A549 (cell line): ENCODE measurements at places on chromosomes 16 and 17.

DNA sequence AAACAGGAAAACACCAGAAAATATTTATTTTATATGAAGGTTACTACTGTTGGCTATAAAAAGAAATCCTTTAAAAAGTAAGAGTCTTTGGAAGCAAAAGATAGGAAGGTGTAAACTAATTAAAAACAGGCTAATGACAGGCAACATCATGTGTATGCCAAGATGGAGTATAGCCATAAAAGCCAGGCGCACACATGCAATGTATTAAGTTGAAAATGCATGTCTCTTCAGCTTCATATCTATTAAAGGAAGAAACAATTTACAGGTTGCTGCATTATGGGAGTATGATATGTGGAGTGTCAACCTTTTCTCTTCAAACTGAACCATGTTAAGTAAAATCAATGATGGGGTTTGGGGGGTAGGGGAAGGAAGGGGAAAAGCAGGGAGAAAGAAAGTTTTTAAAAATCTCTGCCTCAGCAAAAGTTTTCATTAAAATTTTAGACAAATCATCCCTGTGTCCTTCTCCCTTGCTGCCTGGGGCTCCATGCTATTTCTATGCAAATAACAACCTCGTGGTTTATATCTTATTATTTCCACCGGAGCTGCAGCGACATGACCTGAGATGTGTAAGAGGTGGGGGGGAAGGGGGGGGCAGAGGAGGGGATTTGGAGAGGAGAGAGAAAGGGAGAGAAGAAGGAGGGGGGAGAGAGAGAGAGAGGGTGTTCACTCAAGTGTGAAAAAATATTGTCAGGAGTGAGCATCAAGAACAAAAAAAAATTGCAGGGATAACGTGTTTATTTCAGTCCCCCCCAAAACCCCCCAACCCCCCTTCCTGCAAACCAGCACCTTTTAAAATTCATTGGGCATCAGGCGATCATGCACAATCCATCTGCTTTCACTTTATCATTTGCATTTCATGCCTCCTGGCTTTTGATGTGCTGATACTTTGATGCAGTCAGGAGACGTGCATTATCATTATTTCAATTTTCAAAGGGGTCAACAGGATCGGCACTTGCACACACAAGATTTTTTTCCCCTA, 197.6 kb downstream of the AATF start:
- DNase-seq, result no peak

DNA sequence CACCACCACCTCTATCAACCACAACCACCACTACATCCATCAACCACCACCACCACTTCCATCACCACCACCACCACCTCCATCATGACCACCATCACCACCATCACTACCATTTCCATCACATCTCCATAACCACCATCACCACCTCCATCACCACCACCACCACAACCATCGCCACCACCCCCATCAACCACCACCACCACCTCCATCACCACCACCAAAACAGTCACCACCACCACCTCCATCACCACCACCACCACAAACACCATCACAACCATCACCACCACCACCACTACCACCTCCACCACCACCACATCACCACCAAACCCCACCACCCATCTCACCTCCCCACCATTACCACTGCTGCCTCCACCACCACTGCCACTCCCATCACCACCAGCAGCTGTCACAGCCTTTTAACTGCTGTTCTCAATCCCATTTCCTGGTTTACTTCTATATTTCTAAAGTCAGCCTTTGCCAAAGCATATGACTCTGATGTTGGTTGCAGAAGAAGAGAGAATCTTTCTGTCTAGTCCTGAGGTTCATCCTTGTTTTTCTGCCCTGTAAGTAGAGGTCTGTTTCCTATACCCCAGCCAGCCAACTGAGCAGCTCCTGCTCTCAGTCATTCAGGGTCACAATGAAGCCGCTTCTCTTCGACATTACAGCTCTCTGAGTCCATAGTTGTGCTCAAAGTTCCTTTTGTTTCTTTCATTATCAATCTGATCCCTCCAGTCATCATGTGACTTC, 14.0 kb downstream of the MARCHF10 start:
- no peak for DNase-seq

- DNase-seq, result no peak
These were observed 4.7 kb upstream of the PIPOX start for GRCh38 chr17:29038085-29038795.

DNA sequence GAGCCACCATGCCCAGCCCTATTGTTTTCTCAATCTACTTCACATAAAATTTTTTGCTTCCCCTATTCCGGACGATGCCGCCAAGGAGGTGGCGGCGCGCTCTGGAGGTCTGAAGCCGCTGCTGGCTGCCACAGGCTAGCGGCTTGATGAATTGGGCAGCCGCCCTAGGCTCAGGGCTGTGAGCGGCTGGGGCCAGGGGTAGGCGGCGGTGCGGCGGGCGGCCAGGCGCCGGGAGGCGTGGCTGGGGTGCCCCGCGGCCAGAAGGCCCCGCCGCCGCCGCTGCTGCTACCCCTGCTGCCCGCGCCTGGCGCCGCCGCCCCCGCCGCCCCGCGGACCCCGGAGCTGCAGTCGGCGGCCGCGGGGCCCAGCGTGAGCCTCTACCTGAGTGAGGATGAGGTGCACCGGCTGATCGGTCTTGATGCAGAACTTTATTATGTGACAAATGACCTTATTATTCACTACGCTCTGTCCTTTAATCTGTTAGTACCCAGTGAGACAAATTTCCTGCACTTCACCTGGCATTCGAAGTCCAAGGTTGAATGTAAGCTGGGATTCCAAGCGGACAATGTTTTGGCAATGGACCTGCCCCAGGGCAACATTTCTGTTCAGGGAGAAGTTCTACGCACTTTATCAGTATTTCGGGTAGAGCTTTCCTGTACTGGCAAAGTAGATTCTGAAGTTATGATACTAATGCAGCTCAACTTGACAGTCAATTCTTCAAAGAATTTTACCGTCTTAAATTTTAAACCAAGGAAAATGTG, 41.7 kb downstream of the ANKFY1 start:
- DNase-seq, result no peak

DNA sequence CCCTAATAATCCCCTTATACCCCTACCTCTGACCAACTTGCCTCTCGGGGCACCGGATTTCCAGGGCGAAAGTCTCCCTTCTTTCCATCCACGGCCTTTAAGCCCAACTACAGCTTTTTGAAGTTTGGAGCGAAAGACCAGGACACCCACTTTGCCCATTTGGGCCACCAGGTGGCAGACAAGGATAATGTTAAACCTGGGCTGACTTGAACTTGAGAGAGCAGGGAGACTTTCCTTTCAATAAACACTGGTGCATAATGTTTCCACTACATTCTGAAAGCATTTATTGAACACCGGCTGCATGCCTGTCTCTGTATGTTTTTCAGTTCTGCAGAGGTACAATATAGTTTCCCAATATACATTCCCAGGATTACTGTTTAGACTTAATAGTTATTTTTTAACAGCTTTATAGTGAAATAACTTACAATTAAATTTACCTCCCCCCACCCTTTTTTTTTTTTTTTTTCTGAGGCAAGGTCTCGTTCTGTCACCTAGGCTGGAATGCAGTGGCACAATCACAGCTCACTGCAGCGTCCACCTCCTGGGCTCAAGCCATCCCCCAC, 6.9 kb upstream of the CES3 start:
- DNase-seq, result peak; percentile 81

- peak; percentile 41 for DNase-seq
These were observed 147.4 kb upstream of the TBX2 start for GRCh38 chr17:61251939-61252865.

- no peak for DNase-seq
These were observed 213.4 kb upstream of the GSE1 start for GRCh38 chr16:85399583-85400284.

DNA sequence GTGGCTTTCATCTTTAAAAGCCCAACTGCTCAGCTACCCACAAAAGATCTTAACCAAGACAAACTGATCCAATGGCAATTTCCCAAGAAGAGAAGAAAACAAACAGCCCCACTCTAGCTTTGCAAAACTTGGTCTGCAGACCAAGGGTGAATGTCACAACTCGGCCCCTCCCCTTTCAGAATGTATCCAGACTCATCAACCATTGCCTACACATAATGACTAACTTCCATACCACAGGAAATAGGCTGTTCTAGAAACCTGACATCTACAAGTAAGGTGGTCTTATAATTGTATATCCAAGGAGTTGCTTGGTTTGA, 16.0 kb downstream of the DCUN1D3 start:
- no peak for DNase-seq

DNA sequence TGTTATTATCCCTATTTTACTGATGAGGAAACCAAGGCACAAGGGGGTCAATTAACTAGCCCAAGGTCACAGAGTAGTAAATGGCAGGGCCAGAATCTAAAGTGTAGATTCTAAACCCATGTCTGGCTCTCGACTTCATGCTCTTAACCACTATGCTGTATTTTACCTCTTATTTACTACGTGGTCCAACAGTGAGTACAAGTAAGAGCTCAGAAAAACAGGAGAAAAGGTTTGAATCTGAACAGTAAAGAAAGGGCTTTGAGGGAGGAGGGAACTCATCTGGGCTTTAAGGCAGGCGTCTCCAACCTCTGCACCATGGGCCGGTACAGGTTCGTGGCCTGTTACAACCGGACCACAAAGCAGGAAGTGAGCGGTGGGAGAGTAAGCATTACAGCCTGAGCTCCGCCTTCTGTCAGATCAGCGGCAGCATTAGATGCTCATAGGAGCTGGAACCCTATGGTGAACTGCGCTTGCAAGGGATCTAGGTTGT, 62.9 kb downstream of the SMURF2 start:
- DNase-seq, result no peak

GRCh38 chr17:7437950-7438614, 1.2 kb upstream of the FGF11 start:
- no peak for DNase-seq

GRCh38 chr16:74252329-74252728, 44.3 kb upstream of the PSMD7 start:
- no peak for DNase-seq

- no peak for DNase-seq
These were observed 1.3 kb downstream of the ZNF750 start for GRCh38 chr17:82838386-82839063.

DNA sequence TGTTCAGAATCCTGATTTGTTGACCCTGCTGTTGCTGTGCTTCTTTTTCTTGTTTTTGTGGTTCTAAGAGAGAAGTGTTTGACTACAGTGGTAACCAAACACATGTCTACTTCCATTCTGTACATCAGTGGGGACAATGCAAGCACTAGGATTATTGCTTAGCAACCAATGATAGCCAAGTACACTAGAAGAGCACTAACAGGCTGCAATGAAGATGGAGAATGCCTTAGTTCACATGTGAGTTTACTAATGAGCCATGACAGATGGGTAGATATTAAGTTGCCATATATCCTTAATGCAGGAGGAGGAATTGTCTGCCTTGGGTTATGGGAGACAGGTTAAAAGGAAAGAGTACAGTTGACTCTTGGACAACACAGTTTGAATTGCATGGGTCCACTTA, 8.3 kb downstream of the EFCAB5 start:
- DNase-seq, result no peak

DNA sequence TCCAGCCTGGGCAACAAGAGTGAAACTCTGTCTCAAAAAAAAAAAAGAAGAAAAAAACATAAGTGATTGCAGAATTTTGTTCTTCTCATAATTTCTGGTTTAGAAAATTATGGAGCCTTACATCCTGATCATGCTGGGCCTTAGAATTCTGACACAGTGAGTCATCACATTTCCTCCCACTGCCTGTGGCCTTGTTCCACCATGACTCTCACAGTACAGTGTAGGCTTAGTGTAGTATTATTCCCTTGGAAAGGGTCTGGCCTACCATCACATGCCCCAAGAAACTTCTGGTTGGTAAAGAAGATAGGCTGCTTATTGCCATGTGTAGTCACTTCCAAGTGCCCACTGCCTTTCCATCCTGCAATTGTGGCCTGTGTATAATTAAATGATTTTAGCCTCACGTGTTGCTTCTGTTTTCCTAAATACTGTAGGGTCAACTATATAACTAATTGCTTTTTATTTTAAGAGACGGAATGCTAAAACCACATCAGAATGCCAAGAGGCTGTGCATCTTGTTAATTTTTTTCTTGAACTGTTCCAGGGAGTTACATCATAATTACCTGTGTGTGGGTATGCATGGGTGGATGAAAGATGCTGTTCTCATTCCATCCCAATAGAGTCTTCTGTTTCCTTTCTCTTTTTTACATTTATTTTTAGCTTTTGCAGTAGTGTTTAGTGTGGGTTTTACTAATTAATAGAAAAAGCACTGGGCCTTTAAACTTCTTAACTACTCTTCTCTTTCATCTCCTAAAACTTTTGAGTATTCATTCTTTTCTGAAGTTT, 25.9 kb downstream of the OGFOD1 start:
- DNase-seq, result peak; percentile 43

DNA sequence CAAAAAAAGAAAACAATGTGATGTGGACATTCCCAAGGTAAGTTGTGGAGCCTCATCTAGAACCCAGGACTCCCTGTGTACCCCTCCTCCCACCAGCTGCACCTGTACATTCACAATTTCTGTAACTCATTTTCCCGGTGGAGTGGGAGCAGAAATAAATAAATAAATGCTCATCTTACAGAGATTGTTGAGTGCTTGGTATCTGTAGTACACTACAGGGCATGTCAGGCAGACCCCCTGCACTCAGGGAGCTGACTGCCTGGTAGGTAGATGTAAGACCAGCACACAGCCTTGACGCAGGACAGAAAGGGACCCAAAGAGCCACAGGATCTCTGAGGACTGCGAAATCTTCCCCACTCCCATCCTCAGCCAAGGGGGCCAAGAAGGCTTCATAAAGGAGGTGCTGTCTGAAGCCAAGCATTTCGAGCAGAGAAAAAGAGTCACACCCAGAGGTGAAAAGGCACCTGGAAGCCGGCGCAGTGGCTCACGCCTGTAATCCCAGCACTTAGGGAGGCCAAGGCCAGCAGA, 6.5 kb downstream of the EIF1 start:
- peak; percentile 41 for DNase-seq

DNA sequence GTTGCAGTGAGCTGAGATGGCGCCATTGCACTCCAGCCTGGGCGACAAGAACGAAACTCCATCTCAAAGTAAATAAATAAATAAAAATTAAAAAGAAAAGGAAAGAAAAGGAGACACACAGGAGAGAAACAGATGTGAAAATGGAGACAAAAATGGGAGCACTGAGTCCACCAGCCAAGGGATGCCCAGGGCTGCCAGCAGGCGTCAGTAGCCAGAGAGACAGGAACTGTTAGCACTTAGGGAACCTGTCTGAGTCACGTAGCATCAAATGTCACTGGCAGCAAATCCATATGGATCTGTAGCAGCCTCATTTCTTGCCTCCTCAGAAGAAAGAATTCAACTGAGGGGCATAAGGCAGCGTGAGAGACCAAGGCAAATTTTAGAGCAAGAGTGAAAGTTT, 79.7 kb downstream of the CYLD start:
- DNase-seq, result no peak

DNA sequence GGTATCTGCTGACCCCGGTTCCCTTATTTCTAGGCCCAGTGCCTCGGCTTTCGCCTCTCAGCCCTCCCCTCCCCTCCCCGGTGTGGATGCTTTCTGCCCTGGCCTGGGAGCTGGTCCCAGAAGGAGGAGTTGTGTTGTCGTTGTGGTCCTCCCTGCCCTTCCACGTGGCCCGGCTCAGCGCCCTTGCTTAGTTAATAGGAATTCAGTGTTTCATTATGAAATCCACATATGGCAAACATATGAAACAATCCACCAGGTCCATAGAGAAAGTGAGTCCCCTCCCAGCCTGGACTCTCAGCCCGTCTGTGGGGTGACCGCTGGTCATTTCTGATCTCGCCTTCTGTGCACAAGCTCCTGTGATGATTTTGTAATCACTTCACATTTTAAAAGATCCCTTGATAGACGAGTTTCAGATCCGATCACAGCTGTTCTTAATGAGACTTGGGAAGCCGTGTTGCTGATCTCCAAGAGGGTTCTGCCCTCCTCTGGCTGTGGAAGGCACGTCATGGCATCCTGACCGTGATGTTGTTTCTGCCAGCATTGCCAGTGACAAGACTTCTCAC, 112.1 kb downstream of the BANP start:
- DNase-seq, result no peak

- DNase-seq, result no peak
These were observed 18.4 kb upstream of the ZNF594 start for GRCh38 chr17:5210091-5210490.
